Hepatic stellate cell (primary cell): ENCODE measurements at places on chromosomes 1 and 21.

- DNase-seq, result no peak
These were observed 31.0 kb downstream of the TMCC2 start for GRCh38 chr1:205258719-205259118.

DNA sequence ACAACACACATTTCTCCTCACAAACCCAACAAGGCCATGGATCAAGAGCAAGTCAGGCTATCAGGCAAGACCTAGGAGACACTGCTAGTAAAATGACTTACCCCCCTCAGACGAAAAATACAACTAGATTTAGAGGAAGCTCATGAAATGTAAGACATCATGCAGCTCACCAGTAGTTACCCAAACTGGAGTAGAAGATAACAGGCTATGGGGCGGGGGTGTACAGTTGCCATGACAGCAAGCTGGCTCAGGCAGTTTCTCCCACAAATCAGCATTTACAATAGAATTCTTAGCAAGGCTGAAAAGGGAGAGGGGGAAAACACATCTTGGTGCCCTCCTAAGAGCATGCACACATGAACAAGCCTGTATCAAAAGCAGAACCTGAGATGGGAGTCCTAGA is 13.9 kb downstream of the TPM3 start:
- DNase-seq, result no peak

GRCh38 chr1:186465946-186466345 is 5.0 kb upstream of the PDC start:
- no peak for DNase-seq

DNA sequence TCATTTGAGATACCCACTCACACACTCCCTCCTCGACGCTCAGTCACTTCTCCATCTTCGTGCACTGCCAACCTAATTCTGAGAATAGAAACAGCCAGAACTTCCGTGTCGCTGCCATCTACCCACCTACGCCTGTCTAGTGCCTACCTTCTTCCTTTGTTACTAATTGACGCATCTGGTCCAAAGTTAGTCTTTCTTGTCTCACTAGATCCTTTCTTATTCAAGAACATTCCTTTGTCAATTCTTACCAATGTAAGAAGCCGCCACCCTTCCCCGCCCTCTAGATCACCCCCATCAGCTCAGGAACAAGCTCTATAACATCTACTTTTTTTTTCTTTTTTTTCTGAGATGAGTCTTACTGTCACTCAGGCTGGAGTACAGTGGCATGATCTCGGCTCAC is 3.7 kb downstream of the PADI6 start:
- no peak for DNase-seq

- DNase-seq, result no peak
These were observed 223.1 kb upstream of the JUN start for GRCh38 chr1:59006932-59007331.

- DNase-seq, result peak; percentile 97
These were observed 84.9 kb upstream of the ARHGEF16 start for GRCh38 chr1:3369446-3370076.

DNA sequence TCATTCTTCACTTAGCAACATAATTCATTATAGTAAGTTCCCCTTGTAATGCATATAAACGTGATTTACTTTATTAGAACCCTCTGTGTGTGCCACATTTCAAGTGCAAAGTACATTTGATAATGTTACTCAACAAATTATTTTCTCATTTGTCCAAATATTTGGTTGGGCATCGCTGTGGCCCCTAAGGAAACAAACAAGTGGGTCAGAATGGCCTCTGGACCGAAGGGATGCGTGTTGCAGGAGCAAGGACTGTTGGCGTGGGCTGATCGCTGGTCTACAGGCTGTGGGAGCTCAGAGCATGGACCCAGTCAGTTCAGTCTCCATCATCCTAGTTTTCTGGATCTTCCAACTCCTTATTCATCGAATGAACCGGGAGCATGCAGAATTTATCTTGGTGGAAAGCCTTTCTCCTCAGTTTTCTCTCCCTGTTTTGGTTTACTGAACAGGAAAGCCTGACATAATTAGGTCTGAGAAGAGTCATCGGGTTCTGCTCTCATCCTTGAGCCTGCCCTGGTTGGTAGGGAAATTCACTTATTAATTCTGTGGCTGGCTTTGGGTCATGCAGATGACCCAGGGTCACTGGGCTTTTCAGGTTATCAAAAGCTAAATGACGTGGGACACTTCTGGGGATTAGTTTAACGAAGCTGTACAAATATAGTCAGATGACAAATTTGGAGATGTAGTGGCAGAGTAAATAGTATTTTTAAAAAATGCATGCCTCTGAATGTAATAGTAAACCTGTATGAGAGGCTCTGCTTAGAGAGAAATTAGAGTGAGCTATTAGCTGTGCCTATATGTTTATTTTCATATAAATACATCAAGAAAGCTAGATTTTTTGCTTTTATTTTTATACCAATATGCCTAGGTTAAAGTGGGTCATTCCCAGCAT is 200.2 kb downstream of the SDCCAG8 start:
- no peak for DNase-seq
